Left lobe of liver (tissue), 2 donors: ENCODE measurements at places on chromosomes 16 and 17.

- DNase-seq, result no peak
Observed at GRCh38 chr17:74097450-74098135, 105.9 kb upstream of the RPL38 start.

DNA sequence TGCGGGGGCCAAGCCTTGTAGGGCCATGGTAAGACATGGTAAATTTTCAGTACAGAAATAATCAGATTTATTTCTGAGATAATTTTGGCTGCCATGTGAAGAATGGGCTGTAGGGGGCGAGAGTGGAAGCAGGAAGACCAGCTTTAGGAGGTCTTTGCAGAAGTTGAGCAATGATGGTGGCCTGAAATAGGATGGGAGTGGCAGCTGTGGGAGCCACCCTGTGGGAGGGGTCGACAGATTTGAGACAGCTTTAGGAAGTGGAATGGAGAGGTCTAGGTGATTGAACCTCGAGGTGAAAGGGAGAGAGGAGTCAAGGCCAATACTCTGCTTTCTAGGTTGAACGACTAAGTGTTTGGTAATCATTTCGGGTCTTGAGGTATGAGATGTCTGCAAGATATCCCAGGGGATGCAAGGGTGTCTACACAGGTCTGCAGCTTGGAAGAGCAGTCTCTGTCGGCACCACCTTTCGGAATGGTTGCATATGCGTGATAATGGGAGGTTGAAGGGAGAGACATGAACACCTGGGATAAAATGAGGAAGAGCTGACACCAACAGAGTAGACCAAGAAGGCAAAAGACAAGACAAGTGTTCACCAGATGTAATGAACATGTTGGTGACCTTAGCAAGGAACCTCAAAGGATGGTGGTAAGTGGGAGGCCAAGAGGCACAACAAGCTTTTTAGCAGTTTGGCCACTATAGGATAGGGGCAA is 4.2 kb upstream of the ATXN7L3 start:
- DNase-seq, result no peak

DNA sequence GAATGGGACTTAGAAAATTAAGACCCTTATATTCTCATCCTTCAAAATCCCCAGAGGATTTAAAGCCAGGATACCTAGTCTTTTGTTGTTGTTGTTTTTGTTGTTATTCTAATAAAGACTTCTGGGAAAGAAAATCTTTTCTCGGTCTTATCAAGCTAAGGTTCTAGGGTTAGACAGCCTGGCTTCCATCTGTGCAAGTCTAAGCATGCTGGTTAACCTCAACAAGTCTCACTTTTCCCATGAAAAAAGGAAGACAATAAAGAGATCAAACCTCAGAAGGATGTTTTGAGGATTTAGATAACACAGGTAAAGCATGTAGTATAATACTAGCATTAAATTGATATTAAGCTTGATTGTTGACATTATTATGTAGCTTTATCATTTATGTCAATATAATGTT is 486.4 kb upstream of the SOX9 start:
- DNase-seq, result no peak

DNA sequence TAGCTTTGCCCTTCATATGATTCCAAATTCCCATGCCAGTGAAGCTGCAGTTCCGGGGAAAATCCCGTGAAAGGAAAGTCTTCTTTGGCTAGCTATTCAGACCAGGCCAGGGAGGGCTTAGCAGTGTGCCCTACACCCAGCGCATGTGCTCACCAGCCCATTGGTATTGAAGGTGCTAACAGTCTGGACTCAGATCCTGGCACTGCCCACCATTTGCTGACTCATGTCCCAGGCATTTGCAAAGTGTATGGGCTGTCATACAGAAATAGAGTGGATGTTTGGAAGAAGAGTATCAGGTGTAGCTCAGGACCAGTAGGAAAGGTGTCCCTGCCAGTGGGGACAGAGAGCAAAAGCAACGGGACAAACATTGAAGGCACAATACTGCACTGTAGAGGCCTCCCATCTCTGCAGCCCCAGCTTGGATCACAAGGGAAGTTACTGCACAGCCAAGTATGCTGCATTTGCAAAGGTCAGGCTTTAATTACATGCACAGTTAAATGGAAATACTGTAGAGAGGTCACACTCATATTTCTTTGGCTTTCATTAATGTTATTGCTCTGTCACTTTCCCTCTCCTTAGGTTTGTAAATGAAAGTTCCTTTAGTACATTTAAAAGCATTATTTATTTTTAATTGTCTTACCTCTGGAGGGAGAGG is 220.0 kb downstream of the IRX3 start:
- no peak for DNase-seq

GRCh38 chr17:63984236-63984635 is 11.5 kb upstream of the SCN4A start:
- DNase-seq, result no peak

GRCh38 chr16:84398701-84399100 is 30.4 kb downstream of the ATP2C2 start:
- no peak for DNase-seq
